Naive thymus-derived CD8-positive, alpha-beta T cell (primary cell): ENCODE measurements at places on chromosomes 16 and 17.

DNA sequence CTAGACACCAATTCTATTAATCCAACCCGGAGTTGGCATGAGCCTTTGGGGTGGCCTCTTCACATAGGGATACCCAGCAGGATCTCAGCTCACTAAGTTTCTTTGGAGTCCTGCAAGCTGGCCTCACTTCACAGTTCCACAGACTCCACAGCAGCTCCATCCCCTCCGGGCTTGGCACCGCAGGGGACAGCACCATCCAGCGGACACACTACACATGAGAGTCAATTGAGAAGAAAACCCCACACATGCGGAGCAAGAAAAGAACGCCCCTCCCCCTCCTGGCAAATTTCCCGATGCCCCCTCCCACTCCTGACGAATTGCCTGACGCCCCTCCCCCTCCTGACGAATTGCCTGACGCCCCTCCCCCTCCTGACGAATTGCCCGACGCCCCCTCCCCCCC, 31.1 kb downstream of the KLHDC4 start:
- no peak for DNase-seq

DNA sequence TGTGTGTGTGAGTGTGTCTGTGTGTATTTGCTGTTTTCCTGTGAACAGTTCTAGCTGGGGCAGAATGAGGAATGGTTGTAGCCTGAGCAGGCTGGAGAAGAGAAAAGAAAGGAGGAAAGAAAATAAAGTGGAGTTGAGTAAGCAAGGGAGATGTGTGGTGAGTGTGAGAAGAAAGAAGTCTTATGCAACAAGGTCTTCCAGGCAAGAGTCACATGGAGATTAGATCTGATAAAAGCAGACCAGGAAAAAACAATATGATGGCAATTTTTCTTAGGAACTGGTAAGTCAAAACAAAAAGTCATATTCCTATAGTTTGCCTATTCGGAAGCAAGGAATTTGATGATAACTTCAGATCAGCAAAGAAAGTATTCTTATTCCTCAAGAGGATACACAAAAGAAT, 125.0 kb downstream of the HS3ST3A1 start:
- no peak for DNase-seq

DNA sequence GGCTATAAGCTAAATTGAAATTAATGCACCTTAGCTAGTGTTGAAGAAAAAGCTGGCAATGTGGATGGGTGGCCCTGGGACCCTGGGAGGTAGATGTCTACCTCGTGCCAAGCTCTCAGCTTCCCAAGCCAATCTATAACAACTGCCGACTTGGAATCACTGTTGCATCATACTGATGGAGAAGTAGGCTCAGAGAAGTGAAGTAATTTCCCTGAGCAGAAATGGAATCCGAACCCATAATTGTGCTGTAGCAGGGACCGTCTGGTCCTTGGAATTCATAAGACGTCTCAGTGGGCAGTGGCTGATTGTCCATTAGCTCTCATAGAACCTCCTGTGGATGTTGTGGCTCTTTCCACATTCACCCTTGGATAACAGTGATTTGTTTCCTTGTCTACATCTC, 196.6 kb downstream of the RAB11FIP4 start:
- no peak for DNase-seq

- DNase-seq: no peak
Measured at GRCh38 chr17:67629971-67630320, 87.8 kb upstream of the NOL11 start.

DNA sequence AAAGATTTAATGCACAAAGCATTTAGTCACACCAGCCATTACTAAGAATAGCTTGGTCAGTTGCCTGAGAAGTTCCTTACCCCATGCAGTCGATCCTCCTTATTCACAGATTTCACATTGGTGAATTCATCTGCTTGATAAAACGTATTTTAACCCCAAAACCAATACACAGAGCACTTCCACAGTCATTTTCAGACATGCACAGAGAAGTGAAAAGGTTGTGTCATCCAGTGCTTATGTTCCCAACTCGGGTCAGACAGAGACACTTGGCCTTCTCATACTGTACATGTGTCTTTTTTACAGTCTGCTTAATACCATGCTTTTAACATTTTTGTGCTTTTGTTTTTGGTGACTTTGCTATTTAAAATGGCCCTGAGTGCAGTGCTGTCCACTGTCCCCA, 219.7 kb downstream of the SPECC1 start:
- DNase-seq: no peak

- no peak for DNase-seq
Measured at GRCh38 chr17:40419559-40420331, 2.0 kb upstream of the TOP2A start.

- DNase-seq: no peak
Measured at GRCh38 chr16:88991813-88992350, 14.9 kb upstream of the CBFA2T3 start.

DNA sequence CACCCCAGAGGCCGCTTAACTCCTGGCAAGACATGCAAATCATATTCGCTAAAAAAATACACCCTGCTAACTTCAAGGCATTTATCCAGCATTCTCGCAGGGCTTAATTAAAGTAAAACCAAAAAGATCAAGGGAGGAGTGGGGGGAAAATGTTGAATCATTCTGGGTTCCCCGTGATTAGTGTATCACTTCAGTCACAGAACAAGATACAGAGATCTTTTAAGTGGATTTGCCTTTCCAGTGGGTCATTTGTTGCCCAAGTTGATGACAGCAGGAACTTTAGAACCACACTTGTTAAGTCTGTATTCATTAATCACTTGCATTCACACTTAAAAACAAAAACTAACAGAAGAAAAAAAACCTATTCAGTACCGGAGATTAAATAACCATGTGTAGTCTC, 17.3 kb downstream of the CRYBA1 start:
- no peak for DNase-seq

DNA sequence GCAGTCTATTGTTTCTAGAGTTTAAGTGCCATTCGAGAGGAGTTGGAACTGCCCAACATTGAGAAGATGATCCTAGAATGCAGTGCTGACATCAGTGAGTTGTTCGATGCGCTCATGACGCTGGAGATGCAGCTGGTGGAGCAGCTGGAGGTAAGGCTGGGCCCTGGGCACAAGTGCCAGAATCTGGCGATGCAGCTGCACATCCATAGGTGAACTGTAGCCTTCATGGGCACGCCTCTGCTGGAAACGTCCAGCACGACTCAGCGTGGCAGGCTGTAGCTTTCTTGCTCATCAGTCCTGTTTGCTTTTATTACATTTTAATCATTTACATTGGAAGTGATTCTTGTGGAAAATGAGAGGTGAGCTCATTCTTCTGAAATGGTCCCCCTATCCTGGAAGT, 31.7 kb downstream of the DRC3 start:
- DNase-seq: no peak

- no peak for DNase-seq
Measured at GRCh38 chr17:58047376-58048150, 35.7 kb upstream of the DYNLL2 start.

DNA sequence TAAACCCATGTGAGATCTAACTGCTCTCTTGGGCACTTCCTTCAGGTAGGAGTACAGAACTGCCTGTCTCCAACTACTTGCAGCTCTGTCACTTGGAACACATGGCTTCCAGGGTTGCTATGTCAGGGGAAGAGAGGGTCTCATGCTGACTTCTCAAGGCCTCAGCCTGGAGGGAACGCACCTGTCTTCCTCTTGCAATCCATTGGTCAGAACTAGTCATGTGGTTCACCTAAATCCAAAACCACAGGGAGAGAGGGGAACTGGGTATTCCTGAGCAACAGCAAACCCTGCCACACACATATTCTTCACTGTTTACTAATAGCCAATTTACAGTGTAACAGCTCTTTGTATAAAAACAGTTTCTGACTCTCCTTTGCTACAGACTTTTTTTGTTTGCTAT, 206.1 kb downstream of the KCNJ2 start:
- no peak for DNase-seq

DNA sequence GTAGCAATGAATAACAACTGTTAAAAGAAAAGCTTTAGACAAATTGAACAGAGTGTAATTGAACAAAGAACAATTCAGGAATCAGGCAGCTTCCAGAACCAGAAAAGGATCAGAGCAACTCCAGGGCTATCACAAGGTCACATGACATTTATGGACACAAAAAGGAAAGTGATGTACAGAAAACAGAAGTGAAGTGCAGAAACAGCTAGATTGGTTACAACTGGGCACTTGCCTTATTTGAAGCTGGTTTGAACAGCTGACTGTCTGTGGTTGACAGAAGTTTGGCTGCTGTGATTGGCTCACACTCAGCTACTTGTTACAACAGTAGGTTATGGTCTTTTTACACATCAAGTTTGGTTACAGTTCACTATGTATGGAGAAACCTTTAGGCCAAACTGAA, 14.8 kb downstream of the EFCAB5 start:
- DNase-seq: no peak

GRCh38 chr17:35132099-35132498, 10.0 kb downstream of the NLE1 start:
- no peak for DNase-seq

DNA sequence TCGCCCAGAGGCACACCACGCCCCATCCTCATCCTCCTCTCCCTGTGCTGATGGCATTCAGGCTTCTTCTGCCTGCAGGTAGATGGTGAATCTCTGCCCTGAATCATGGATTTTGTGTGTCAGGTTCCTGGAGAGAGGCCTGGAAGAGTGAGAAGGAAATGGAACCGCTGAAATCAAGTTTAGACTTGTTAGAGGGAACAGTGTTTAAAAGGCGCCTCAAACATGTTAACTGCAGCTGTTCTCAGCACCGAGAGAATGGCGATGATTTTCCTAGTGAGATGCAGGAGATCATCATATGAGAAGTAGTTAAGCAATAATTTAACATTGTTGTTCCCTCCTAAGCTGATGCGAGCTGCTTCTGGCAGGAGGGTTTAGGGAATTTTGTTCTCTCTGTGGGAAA, 744.4 kb upstream of the EEF2KMT start:
- no peak for DNase-seq

DNA sequence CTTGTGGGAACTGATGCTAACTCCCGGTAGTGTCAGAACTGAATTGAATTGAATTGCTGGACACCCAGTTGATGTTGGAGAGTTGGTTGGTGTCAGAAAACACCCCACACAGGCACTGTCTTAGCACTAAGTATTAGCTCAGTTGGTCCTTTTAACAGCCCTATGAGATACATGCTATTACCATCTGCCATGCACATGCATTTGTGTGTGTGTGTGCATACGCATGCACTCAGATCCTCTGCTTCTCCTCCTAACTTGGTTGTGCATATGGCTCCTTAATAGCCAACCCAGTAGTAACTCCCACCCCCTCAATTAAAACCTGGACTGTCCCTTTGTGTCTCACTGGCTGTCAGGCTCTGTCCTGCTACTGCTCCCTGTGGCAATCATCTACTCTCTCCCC, 32.3 kb upstream of the DYNLL2 start:
- no peak for DNase-seq

- no peak for DNase-seq
Measured at GRCh38 chr16:28621481-28622155, 11.8 kb upstream of the SULT1A1 start.

GRCh38 chr17:82257473-82257872, 16.0 kb downstream of the CSNK1D start:
- peak; percentile 74 for DNase-seq

DNA sequence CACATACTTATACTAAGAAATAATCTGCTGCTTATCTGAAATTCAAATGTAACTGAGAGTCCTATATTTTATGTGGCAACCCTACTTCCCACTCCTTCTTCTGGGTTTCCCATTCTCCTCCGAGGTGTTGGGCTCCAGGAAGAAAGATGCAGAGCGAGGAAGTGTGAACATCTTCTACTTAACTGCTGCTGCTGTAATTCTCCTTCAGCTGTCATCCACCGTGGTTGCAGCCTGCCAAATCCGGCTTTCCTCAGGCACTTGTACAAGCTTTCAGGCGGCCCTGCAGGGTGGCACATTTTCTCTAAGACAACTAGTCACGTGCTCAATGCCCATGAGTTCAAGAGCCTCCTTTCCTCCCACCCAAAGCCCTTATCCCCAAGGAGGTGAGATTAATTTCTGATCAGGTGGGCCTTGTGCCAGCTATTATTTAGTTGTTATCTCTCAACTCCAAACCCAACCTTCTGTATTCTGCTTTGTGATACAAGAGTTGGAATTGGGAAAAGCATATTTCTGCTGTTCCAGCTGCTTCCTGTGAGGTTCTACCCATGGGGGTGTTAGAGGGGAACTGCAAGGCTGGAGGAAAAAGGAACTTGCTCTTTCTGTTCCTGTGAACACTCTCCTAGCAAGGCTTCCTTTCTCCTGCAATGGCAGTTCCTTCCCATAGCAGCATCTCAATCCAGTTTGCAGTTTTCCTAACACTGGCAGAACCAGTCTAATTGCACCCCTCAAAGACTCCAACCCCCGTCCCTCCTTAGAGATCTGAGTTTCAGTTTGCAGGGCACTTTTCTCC, 67.6 kb upstream of the RBBP6 start:
- no peak for DNase-seq

DNA sequence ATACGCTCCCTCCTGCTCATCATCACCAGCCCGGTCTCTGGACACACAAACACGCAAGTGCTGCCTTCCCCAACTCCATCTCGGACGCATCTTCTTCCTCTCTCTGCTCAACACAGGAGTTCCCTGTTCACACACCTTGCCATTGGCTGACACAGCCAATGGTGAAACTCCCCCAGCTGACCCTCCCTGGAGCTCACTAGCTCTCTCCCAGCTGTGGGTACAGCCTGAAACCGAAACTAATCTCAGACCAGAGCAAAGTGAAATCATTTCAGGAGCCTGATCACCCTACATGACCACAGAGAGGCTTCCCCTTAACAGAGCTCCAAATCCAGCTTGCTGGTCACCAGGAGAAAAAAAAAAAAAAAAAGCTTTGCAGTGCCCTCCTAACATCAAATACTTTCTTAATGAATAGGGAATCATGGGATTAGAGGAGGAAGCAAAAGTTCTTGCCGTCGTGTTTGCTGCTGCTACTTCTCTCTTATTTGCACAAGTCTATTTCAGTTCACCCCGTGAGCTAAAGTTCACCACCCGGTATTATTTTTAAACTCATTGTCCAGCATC, 8.3 kb downstream of the CUEDC1 start:
- DNase-seq: peak; percentile 24

DNA sequence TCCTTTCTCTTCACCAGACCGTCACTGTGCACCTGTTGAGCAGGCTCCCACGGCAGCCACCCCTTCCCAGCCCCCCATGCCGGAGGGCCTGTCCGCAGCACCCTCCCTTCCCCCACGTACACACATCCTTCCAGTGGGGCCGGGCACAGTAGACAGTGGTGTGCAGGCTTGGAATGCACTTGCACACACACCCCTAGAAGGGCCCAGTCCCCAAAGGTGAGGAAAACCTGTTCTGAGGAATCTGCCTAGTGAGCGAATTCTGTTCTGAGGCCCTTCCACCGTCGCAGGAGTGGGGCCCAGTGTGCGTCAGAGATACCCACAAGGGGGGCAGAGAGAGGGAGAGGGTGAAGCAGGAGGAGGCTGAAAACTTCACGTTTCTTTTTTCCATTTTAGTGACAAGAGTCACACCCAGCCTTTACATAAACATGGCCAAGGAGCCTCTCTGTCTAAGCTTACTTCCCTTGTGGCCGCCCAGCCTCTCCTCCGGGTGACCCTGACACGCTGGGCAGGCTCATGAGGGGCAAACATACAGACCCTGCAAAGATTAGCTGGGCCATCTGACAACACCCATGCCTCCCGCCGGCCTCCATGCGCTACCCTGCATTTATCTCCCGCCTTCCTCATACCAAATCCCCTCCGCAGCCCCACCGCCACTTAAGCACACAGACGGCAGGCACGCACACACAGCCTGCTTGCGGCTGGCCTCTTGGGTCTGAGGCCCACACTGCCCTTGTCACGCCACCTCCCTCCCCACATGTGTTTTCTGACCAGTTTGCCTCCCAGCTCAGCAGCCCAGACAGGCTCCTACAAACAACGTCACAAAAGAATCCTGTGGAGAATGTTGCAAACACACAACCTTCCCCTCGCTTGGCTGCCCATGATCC, 1.8 kb downstream of the ZBTB4 start:
- peak; percentile 51 for DNase-seq

GRCh38 chr17:34651402-34651811, 72.0 kb downstream of the TMEM132E start:
- no peak for DNase-seq
